ENCODE measurements at places on chromosomes 12 and 14.

DNA sequence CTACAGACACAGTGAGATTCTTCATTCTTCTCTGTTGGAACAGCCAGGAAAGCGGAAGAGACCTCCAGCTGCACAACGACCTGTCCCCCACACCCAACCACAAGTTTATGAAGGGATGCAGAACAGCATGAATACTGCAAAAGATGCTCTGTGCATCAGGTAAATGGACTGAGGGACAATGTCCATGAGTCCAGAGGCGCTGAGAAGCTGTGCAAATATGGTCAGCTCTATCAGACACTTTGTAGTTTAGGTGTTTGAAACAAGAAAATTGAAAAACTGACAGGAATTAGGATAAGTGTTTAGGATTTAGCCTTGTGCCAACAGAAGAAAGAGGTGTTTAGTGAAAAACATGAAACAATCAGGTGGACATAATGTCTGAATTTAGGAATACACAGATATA, 33.1 kb upstream of the PZP start:
- DNase-seq = no peak

DNA sequence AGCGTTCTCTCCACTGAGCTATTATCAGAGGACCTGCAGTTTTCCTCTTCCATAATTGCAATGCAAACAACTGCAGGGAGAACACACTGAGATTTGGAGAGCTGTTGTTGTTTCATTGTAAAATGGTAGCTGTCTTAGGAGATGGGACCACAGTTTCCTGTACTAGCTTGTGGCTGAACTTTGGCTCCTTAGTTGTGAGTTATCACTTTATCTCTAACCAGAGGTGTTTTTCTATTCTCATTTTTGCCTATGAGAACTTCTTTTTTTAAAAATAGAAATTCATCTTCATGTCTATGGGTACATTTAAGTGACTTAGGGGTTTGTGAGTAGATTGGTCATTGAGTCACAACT, 216.5 kb downstream of the SLC38A4 start:
- no peak for DNase-seq

DNA sequence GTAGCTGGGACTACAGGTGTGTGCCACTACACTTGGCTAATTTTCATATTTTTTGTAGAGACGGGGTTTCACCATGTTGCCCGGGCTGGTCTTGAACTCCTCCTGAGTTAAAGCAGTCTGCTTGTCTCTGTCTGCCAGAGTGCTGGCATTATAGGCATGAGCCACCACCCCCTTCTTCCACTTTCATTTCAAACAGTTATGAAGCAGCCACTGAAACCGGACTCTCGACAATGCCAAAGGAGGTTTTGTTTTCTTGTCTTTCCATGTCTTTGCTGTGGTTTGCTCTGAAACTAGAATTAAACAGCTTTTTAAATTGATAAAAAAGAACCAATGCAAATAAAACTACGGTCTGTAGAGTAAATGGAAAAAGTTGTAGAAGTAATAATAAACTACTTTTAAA, 30.4 kb downstream of the RAP1B start:
- DNase-seq = no peak

GRCh38 chr12:87603727-87604126, 425.5 kb downstream of the C12orf50 start:
- no peak for DNase-seq

GRCh38 chr14:21070610-21071224, 613 bp downstream of the ARHGEF40 start:
- DNase-seq = peak; percentile 42

DNA sequence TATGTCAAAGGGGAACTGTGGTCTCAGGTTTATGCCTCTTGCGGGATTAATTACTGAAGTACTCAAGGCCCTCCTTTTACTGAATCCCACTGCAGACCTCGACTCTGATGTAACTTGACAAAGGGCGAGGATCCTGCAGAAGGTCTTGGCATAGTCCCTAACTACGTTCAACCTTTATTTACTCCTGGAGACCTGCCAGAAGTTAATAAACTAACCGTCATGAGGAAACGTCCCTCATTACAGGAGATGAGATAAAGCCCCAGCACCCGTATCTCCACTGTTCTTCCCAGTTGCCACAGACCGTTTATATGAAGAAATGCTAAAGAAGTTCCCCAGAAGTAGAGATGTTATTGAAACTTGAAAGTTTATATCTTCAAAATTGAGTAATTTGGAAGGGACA, 190.9 kb downstream of the ETV6 start:
- DNase-seq = no peak

- peak; percentile 84 for DNase-seq
These were observed 9.0 kb upstream of the GPR135 start for GRCh38 chr14:59474172-59474571.

DNA sequence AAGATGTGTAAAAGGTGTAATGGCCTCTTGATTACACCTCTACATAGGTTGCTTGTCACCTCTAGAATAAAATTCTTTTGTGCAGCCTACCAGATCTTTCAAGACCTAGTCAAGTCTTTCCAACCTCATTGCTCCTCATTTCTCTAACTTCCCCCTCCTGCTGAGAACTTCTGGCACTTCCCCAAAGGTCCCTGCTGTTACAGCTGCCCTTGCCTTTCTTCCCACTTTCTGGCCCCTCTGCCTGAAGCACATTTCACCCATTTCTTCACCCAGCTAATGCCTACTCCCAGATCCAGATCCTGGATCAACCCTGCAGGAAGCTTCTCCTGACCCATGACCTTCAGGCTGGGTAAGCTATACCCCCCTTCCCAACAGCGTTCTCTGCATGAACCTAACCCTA, 1.5 kb downstream of the TSHR start:
- DNase-seq = no peak

GRCh38 chr12:76032043-76032981, 736 bp upstream of the PHLDA1 start:
- peak; percentile 55 for DNase-seq

DNA sequence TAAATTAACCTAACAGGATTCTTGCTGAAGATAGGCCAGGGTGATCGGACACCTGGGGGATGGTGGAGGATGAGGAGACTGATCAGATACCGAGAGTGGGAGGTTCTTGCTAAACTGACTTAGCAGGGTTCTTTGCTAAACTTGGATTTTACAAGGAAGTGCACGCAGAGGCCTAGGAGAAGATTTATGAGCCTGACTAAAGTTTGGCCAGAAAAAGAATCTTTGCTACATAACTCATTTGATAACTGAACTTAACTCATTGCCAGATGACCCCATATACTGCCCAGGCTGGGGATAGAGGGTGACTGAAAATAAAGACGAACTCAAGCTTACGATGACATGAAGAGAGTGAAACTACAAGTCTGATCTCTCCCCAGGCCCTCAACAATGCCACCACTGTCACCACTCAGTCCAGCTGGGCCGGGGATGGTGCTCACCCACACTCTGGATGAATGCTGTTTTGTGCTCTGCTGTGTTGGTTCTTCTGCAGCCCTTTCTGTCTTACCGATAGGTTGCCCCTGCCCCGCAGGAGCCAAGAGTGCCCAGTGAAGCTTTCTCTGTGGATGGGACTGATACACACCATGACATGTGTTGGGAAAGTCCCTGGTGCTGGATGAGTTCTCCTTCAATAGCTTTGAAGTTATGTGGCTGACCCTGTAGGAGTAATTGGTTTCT, 29.0 kb downstream of the PPFIBP1 start:
- DNase-seq = no peak

GRCh38 chr14:94646481-94646880, 34.3 kb downstream of the SERPINA3 start:
- DNase-seq = peak; percentile 32

DNA sequence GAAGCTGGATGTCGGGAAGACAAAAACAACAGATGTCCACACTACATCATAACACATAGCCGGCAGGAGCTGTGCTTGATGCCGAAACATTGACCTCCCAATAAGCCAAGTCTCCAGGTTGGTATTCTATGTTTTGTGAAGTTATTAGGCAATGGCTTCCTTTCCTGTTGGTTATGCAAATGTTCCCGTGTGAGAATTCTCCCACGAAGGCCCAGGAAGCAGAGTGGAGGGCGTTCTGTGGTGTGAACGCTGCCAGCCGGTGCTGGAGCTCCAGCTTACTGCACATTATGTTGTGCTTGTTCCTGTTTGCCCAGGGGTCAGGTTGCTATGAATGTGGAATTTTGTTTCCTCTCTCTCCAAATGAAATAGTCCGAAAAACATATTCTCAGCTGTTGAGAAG, 156.4 kb upstream of the HMGA2 start:
- no peak for DNase-seq

DNA sequence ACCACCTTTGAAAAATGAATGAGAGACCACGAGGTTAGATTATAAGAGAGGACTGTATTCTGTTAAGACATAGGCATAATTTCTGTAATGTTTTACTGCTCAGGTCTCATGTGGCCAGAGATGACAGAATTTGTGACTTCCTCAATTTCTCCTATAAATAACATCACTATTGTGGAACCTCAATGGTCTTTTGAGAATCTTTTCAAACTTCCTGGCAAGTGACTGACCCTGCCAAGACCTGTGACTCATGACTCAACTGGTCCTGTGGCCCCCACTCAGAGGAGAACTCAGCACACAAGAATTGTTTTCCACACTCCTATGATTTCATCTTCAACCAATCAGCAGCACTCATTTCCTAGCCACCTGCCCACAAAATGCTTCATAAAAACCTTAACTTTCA, 508.2 kb upstream of the ATP2B1 start:
- peak; percentile 20 for DNase-seq

DNA sequence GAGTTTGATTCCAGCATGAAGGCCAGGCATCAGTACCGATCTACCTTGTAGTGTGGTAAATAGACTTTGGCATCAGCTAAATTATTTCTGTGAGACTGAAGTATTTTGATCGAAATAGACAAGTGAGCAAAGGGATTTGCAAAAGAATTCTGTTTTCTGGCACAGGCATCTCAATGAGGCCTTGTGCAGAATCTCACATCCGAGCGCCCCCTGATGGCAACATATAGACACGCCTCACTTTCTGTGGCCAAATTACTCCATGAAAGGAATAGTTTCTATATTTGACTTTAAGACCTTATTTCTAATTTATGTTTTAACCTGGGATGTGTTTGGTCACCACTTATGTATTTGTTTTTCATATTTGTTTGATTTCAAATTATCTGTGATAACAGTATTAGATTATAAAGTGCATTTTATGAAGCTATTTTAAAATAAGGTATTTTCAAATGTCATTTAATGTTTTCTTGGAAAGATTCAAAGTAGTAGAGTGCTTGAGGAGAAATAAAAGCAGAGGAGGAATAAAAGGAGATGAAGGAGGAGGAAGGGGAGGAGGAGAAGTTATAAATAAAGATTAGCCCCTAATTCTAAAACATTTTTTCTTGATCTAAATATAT, 731.9 kb downstream of the NRXN3 start:
- DNase-seq = peak; percentile 26

DNA sequence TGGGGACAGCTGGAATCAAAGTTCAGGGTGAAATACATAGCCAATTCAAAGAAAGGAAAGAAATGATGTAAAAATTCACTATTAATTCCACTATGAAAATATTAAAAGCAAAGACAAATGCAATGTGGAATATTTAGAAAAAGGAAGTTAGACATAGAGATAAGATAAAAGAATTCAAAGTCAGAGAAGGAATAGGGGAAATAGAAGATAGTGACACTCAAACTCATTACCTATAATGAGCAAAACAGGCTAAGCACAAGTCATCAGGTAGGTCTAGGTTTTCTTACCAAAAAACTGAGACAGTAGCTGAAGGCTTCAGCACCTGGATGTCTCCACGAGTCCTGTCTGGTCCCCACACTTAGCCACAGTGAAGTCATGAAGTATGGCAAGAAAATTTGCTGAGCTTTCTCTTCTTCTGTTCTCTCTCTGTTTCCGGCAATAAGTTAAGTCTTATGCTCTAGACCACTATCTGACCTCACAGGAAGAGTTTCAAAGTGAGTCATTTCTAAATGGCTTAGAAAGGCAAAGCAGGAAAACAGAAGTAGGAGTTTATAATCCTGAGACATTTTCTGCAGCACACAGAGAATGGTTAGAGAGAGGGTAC, at the start of gene C3AR1:
Gene C3AR1, minus strand, starts transcription at position 369 of the 604 bp plus-strand sequence. CDS start 6,174 bp downstream, outside the sequence.
- DNase-seq = peak; percentile 73

- DNase-seq = peak; percentile 32
These were observed 18.6 kb upstream of the PTGR2 start for GRCh38 chr14:73833034-73833433.

DNA sequence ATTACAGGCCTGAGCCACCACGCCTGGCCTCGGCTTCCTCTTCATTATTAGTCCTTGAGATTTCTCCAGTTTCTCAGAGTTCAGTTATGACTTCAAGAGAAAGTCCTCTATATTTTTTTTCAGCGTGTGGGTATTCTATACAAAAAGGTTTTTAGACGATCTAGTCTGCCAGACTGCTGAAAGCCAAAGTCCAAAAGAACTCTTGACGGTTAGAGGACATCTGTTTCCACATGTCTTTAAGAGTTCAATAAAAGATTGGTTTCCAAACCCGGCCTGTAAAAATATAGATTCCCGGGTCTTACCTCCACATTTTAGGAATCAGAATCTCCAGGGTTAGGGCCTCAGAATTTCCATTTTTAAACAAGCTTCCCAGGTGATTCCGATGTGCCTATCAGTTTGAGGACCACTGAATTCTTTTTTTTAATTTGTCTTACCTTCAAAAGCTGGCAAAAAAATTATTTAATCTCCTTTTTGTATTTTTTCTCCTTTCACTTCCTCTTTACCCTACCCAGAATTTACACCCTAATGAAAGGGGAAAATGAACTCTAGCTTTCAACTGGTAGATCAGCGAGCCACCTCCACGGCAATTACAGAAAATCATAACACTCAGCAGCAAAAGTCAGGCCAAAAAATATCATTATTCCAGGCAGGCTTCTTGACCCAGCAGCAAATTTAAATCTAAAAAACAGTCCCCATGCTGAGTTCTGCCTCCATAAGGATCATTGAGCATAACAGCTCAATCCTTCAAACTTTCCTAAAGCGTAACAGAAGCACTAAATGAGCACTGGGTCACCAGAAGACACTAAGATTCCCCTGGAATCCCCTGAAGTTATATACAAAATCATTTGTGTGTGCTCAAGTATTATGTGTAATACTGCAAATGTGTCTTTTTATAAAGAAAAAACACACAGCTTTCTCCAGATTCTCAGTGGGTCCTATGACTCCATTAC, 8.7 kb downstream of the NT5DC3 start:
- no peak for DNase-seq

DNA sequence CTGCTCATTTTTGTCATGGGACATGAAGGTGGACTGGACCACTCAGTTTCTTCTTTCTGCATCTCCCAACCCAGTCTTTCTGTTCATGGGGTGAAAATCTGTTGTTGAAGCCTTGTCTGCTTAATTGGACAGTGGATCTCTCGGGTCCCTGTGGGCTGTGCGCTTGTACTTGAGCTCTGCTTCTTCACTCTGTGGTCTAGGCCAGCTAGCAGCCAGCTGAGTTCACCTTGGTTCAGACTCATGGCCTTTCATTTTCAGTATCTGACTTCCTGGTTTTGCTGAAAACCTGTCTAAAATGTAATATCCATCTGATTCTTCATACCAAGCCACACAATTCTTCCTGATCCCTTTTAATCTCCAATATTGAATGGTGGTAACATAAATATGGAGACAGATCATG, 117.2 kb downstream of the LRRK2 start:
- DNase-seq = no peak

- DNase-seq = no peak
These were observed 198.3 kb downstream of the CFAP54 start for GRCh38 chr12:96687719-96688118.

DNA sequence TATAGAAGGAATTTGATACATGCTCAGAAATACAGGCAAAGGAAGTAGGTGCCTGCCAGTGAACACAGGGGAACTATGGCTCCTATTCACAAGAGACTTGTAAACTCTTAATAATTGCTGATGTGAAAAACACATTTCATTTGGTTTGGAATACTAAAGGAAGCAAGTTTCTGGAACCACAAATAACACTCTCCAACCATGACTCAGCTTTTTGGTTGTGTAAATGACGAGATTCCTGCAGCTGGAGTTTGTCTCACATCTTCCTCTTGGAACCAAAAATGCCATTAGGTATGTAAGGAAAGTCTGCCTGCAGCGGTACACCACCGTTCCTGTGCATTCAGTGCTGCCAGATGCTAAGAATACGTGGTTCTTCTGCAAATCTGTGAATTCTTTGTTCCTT, 4.5 kb upstream of the OR11H6 start:
- DNase-seq = no peak
